ENCODE measurements at places on chromosomes 5 and 9.

GRCh38 chr5:98909363-98909762 is 19.4 kb downstream of the CHD1 start:
- DNase-seq: peak; percentile 22

DNA sequence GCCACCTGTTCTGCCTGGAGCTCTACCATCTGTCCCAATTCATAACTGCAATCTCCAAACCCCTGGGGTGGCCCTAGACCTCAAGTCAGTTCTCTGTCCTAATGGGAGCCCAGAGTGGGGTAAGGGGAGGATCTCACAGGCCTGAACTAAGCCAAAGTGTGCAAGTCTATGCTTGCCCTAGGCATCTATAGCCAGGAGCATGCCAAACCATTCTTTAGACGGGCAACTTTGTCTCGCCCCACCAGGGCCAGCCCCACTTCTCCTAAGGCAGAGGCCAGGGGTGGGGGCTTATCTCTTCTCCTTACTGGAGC is 3.3 kb downstream of the ACSL6 start:
- DNase-seq: no peak

DNA sequence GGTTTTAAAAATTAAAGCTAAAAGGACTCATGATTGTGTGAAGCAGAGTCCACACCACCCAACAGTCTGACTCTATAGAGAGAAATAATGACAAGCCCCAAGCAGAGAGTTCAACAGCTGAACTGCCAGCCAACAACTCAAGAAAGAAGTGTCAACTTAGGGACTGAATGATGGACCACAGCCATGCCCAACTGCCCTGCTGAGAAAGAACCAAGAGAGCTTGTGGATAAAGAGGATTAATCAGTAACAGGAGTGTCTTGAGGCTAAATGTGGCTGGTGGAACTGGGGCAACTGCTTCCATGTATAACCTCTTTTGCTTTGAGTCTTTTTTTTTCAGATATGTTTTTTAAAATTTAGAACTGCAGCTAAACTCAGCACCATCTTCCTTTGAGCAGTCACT is 109.3 kb downstream of the HSD17B3 start:
- DNase-seq: no peak

GRCh38 chr9:69873401-69873950 is 52.9 kb downstream of the CFAP95 start:
- DNase-seq: no peak

GRCh38 chr9:92749934-92750315 is 14.7 kb downstream of the BICD2 start:
- DNase-seq: no peak

GRCh38 chr9:16074963-16075362 is 522.1 kb downstream of the CCDC171 start:
- peak; percentile 70 for DNase-seq

- no peak for DNase-seq
Observed at GRCh38 chr9:108567571-108567970, 288.2 kb downstream of the ACTL7B start.

- peak; percentile 44 for DNase-seq
Observed at GRCh38 chr5:14415024-14415697, 166.4 kb upstream of the OTULINL start.

- DNase-seq: peak; percentile 96
Observed at GRCh38 chr5:98454904-98455303, 318.6 kb upstream of the RGMB start.

- DNase-seq: no peak
Observed at GRCh38 chr5:119808024-119808423, 178.7 kb downstream of the FAM170A start.

GRCh38 chr9:28779243-28779642 is 1206.0 kb upstream of the C9orf72 start:
- DNase-seq: no peak

GRCh38 chr5:59126708-59127573 is 544.1 kb downstream of the RAB3C start:
- DNase-seq: peak; percentile 77

- peak; percentile 19 for DNase-seq
Observed at GRCh38 chr9:136488247-136489214, 5.7 kb upstream of the SEC16A start.

GRCh38 chr9:29773676-29774075 is 2200.4 kb upstream of the C9orf72 start:
- no peak for DNase-seq

DNA sequence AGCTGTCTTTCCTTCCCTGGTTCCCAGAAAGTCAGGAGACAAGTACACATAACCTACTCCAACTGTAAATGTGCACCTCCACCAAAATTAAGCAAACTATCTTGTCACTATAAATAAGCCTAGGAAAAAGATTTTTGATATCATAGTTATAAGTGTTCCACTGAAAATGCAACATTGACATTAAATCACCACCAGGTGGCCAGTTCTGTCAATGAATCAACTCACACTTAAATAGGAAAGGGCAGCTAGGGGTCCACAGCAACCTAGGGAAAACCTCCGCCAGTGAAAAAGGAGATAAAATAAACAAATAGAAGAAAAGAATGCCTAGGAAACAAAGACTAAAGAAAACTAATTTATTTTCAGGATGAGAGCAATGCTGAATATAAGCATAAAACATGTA is 243.0 kb upstream of the PTPRD start:
- peak; percentile 5 for DNase-seq

GRCh38 chr9:105678781-105679180 is 15.6 kb upstream of the TMEM38B start:
- DNase-seq: no peak

DNA sequence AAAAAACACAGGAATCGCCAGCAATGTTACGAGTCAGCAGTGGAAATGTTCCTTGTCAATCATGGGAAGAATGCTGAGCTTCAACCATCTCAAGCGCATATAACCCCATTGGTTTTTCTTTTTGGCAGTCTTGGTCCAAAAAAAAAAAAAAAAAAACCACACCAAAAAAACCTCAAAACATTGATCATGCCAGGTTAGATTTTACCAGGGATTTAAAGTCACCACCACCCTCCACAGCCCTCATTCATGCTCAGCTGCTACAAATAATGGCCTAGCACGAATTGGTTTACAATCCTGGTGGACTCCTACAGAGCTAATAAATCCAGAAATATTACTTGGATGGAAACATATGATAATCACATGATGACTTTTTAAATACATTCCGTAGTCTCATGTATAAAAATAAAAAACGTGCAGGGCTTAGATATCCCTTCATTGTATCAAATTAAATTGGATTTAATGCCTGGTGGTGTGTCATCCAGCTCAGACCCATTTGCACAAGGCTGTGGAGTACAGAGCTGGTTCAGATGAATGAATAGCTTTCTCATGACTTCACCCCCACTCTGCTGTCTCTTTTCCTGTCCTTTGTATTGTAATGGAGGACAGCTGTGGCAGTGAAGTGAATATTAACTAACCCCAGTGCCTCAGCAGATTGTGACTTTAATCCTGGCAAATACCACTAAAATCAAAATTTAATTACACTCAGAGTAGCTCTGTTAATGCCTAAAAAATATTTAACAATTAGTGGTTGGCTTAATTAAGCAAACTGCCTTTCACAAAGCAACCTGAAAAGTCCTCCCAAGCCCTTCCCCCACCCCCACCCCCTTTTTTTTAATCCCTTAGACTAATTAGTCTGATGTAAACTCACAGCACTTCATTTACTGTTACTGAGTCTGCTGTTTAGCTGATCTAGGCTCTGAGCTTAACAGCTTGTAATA is 626.5 kb upstream of the ZNF608 start:
- peak; percentile 83 for DNase-seq

DNA sequence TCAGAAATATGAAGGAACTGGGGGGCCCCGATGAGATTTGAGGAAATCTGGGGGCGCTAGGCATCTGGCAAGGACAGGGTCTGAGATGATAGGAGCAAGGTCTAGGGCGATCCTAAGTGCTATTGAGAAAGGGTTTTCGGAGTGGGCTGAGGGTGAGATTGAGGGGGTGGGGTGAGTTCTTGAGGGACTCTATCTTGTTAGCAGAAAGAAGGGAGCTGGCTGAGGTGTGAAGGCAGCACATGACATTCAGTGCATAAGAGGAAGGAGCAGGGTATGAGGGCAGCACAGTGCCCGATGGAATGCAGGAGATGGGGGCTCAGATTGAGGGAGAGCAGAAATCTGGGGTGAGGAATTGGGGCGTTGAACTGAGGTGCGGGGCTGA is 640 bp downstream of the TRIM32 start:
- DNase-seq: no peak

DNA sequence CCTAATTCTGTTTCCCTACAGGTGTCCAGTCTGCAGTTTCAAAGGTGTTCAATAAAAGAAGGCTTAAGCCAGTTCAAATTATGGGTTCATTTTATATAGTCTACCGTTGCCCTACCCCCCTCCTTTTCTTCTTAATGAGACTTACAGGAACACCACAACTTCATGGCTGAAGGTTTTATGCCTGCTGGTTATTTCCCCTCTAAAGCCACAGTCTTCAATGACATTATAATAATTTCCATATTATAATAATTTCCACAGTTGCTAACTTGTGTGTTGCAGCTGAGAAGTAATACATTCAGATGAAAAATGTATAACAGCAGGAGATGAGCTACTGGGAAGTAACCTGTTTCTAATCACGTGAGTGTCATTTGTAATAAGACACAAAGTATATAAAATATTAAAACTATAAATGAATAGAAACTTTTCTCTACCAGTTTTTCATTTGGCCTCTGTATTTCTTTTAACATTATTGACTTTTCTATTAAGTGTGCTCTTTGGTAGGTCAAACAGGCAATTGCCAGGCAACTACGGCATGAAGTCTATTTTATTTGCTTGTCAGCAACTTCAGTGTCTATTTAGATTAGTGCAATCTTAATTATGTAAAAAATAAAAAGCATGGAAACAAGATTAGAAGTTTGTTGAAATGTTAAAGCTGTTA is 120.5 kb upstream of the HMHB1 start:
- no peak for DNase-seq

DNA sequence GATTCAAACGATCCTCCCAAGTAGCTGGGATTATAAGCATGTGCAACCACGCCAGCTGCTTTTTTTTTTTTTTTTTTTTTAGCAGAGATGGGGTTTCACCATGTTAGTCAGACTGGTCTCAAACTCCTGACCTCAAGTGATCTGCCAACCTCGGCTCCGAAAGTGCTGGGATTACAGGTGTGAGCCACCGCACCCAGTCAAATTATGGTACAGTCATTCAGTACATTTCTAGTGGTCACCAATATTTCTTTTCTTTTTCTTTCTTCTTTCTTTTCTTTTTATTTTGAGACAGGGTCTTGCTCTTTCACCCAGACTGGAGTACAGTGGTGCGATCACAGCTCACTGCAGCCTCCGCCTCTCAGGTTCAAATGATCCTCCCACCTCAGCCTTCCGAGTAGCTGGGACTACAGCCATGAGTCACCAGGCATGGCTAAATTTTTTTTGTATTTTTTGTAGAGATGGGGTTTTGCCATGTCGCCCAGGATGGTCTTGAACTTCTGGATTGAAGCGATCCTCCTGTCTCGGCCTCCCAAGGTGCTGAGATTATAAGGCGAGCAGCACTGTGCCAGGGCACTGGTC is 25.4 kb upstream of the DCP2 start:
- DNase-seq: no peak

DNA sequence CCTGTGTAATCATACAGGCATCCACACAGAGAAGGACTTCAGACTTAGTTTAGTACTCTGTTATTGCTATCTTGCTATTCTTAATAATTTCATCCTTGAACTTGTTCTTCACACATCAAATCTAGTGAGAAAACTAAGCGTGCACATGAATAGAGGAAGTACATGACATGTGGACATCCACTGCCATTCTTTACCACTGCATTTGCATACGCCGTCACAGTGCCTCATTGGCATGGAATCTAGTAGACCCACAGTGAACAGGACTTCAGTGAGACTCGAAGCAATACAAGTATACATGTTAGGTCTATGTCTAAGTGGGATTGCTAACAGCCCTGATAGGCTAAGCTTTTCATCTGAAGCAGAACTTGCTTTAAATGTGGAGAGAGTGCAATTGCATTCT is 592.1 kb downstream of the TLE4 start:
- no peak for DNase-seq

GRCh38 chr9:136303825-136304416 is at the start of gene CCDC187:
CCDC187 (minus strand) TSS chr9:136304094; CDS start chr9:136303830, 264 bp downstream.
- DNase-seq: no peak

GRCh38 chr5:14211818-14212803 is 69.0 kb downstream of the TRIO start:
- no peak for DNase-seq

- DNase-seq: peak; percentile 56
Observed at GRCh38 chr9:18544456-18544855, 70.5 kb downstream of the ADAMTSL1 start.

DNA sequence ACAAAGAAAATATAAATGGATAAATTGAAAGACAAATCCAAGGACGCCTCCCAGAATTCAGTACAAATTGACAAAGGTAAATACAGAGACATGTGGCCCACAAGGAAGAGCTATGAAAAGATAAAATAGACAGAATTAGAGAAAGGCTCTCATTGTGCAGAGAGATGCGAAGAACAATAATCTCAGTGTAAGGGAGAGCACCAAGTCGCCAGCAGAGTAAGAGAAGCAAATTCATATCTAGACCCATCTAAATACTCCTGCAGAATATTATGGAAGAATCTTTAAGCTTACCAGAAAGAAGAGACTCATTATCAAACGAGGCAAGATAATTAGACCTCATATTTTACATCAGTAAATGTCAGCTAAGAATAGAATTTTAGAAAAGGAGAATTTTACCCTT is 101.7 kb upstream of the ITGA1 start:
- DNase-seq: no peak

- DNase-seq: peak; percentile 64
Observed at GRCh38 chr5:130066644-130067043, 162.4 kb downstream of the CHSY3 start.

DNA sequence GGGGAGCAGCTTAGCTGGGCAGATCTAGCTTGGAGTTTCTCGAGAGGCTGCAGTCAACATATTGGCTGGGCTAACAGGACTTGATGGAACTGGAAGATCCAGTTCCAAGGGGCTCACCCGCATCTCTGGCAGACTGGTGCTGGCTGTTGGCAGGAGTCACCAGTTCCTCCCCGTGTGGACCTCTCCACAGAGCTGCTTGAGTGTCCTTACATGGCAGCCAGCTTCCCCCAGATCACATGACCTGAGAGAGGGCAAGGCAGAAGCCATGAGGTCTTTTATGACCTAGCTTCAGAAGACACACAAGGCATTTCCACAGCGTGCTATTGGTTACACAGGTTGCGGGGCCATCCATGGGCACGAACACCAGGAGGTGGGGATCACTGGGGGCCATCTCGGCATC is 26.4 kb upstream of the RXRA start:
- DNase-seq: no peak

GRCh38 chr5:122656160-122656559 is 118.7 kb upstream of the SNX2 start:
- peak; percentile 64 for DNase-seq

DNA sequence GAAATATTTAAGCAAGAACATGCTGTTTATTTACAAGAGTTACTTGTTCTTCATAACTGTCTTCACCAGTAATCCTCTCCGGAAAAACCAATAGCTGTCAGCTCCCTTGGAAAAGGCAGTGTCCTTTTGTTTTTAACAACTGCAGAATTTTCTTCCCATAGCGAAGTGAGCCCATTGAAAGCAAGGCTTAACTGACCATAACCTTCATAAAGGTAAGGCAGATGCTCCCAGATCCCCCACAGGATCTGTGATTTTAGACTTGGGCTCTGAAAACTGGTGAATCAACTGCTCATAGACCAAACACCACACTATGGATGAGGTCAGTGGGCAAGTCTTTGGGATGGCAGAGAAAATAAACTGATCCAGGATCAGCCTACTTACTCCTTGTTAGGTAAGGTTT is 155.0 kb downstream of the GLIS3 start:
- DNase-seq: no peak
